ENCODE measurements at places on chromosomes 12 and 14.

DNA sequence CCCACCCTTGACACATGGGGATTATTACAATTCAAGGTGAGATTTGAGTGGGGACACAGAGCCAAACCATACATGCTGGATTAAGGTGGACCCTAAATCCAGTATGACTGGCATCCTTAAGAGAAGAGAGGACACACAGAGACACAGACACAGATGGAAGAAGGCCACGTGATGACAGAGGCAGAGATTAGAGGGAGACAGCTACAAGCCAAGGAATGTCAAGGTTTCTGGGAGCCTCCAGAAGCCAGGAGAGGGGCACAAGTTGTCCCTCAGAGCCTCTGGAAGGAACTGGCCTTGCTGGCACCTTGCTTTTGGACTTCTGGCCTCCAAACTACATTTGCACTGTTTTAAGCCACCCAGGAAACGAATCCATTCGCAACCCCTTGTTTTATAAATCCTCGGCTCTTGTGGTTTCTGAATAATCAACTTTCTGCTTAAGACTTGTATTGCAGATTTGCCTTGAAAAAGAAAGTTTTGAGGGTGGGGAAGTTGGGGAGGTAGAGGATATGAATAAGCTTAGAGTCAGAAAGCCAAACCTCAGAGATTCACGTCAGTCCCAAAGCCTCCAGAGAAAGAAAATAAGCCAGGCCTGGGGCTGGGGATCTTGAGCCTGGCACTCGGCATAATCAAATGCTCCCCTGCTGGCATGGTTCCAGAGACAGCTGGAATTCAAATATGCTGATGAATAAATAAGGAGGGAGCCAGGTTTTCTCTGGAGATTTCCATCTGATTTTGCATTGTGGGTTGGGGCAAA lies 224.2 kb upstream of the PWP1 start:
- DNase-seq, result no peak

DNA sequence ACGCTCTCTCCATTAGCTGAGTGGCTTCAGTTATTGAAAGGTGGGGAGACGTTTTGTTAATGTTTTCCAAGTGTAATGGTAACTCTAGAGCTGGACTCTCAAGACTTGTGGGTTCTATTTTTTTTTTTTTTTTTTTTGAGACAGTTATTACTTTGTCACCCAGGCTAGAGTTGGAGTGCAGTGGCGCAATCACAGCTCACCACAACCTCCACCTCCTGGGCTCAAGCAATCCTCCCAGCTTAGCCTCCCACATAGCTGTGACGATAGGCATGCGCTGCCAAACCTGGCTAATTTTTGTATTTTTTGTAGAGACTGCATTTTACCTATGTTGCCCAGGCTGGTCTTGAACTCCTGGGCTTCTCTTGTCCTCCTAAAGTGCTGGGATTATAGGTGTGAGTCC lies 26.2 kb downstream of the ATF1 start:
- no peak for DNase-seq

- DNase-seq, result no peak
Observed at GRCh38 chr12:52636592-52637258, 15.3 kb downstream of the KRT2 start.

DNA sequence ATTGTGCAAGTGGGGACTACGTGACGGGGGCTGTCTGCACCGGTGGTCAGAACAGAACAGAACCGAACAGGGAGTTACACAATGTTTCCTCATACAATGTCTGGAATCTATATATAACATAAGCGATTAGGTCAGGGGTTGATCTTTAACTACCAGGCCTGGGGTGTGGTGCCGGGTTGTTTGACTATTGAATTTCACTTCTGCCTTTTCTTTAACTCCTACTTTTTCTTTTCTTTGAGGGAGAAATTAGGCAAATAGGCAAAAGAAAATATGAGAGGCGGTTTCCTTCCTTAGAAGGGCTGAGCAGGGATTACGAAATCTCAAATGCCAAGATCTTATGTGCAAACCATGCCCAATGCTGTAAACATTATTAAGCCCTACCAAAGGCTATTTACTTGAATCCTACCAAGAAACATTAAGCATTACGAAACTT lies 140.3 kb downstream of the SLC38A6 start:
- no peak for DNase-seq

DNA sequence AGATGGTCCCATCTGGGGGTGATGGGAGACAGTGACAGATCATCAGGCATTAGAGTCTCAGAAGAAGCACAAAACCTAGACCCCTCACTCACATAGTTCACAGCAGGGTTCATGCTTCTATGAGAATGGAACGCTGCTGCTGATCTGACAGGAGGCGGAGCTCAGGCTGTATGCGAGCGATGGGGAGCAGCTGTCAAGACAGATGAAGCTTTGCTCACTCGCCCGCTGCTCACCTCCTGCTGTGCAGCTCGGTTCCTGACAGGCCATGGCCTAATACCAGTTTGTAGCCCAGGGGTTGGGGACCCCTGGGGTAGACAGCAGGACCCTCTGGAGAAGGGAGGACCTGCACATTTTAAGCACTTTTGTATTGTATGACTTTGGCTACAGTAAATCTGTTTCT lies 111.2 kb downstream of the LGMN start:
- DNase-seq, result no peak

DNA sequence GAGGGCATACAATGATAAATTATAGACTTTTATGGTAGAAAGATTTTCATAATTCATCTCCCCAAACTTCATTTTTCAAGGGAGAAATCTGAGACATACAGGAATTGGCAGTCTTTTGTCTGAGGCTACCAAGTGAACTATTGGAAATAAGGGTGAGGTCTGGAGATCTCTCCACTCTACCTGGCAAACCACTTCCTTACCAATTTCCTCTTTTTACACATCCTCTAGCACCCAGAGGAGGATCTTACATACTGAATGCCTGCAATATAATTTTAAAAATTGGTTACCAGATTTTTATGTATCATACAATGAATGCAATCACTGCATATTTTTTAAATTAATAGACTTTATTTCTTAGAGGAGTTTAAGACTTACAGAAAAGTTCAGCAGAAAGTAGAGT lies 6.6 kb downstream of the PDE6H start:
- no peak for DNase-seq

GRCh38 chr14:100540141-100540925 lies 46.9 kb downstream of the BEGAIN start:
- DNase-seq, result no peak

- no peak for DNase-seq
Observed at GRCh38 chr12:65665817-65666216, 158.5 kb upstream of the HMGA2 start.

GRCh38 chr12:64912516-64913255 lies 88.2 kb downstream of the TBC1D30 start:
- DNase-seq, result no peak

DNA sequence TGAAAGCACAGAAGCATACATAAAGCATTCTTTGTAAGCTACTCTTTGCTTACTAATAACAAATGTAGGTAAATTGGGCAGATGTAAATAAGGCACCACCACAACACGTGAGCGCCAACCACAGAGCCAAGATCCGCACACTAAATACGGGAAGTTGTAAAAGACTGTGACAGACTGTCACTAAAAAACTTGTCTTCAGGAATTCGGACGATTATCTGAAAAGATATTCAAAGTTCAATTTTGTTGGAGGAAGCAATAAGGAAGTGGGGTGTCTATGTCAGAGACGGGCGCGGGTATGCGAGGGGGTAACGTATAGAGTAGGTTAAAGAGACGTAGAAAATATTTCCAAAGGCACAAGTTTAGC lies 1.5 kb upstream of the HSP90B1 start:
- no peak for DNase-seq

DNA sequence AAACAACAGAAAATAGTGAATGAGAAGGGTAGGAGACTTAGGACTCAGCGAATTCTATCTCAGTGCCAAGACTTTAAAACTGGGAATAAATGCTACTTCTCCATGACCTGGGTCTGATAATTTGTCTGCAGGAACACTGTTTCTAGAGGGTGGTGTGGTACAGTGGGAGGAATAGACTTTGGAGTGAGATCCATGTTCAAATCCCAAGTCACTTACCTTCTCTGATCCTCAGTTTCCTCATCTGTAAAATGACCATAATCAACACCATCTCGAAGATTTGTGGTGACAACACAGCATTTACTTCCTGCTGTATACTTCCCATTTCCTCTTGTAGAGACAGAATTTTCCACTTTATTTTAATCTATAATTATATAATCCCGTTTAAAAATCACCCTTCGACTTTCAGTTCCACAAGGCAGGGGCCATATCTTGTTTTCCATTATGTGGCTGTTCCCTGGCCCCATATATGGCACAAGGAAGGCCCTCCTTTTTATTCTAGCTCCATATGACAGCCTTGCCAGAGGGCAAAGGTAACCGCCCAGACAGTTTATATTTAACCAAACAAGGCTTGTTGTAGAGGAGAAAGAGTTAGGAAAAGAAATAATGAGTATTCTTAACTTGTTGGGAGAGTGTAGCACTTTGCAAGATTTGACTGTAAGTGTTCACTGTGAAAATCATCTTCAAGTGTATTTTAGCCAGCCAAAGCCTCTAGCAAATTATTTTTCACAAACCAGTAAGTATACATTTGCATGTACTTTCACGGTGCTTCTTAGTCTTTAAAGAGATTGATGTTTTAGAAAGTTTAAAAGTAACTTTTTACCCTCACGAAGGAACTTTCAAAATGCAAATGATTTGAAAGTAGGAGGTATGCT lies 243.1 kb downstream of the AKAP6 start:
- no peak for DNase-seq

GRCh38 chr12:23945249-23945648 lies 4.2 kb downstream of the SOX5 start:
- no peak for DNase-seq

GRCh38 chr12:11829764-11830194 lies 180.3 kb downstream of the ETV6 start:
- no peak for DNase-seq

GRCh38 chr14:37195327-37195726 lies 2.4 kb upstream of the MIPOL1 start:
- DNase-seq, result no peak

GRCh38 chr14:79544698-79545070 lies 666.6 kb downstream of the DIO2 start:
- DNase-seq, result no peak

DNA sequence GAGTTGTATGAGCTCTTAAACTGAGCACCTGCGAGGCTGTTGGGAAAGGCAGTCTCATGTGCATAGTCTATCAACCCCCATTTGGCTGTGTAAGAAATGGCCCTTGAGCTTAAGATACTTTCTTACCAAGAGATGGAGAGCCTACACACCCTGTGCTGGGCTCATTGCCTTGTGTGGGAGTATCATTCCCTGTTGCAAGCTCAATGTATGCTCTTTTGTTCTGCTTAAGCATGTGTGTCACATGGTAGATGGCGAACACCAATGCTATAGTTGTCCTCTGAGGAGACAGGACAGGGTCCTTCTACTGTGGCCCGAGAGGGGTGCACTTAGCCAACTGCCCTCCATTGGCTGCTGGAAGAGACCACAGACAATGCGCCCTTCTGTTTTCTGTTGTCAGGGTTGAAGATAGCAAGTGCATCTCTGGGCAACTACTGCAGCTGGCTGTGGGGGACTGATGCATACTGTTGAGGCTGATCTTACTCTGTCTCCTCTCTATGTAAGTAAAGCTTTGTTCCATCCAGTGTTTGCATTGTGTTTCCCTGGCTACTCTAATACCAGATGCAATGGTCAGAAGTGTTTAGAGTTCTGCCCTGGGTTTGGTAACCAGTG lies 79.5 kb downstream of the PTPRB start:
- DNase-seq, result no peak

DNA sequence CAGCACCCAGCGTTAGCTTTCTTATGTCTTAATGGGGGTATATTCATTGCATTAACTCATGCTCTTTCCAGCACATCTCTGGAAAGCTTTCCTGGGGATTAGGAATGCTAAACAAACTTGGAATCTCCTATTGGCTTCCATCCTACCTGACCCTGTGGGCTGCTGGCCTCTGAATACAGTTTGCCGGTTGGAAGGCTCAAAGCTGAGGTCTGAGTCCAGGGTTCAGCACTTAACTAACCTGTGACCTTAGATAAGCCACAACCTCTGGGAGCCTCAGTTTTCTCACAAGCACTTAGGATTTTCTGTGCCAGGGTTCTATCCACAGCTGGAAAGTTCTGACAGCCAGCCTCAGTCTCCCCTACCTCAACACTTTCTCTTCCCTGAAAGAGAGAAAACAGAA lies 12.9 kb upstream of the RND1 start:
- DNase-seq, result no peak

- no peak for DNase-seq
Observed at GRCh38 chr14:54760866-54761575, 141.6 kb downstream of the GCH1 start.

DNA sequence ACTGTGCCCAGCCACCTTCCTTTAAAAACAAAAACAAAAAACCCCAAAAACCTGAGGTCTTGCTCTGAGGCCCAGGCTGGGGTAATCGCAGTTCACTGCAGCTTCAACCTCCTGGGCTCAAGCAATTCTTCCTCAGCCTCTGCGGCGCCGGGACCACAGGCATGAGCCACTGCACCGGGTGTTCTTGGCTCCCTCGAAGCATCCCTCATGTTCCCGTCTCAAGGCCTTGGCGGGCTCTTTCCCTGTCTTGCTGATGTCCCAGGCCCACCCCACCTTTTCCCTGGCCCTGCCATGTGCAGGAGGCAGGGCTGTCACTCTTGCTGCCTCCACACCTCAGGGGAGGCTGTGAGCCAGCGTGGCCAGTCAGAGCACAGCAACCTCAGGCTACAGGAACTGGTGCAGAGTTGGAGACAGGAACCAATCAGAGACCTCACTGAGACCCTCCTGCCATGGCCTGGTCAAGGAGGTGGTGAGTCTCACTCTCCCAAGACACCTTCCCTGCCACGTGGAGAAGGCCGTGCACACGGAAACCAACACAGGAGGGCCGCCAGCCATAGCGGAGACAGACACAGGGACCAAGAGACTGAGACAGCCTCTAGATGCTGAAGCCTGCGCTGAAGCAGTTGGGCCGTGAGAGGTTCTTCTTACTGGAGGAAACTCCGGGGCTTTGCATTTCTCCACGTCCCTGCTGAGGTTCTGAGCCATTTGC lies 6.0 kb upstream of the AMN start:
- no peak for DNase-seq

GRCh38 chr14:85442996-85443395 lies 86.9 kb upstream of the FLRT2 start:
- DNase-seq, result no peak

GRCh38 chr14:43898687-43899086 lies 608.4 kb downstream of the FSCB start:
- DNase-seq, result no peak

DNA sequence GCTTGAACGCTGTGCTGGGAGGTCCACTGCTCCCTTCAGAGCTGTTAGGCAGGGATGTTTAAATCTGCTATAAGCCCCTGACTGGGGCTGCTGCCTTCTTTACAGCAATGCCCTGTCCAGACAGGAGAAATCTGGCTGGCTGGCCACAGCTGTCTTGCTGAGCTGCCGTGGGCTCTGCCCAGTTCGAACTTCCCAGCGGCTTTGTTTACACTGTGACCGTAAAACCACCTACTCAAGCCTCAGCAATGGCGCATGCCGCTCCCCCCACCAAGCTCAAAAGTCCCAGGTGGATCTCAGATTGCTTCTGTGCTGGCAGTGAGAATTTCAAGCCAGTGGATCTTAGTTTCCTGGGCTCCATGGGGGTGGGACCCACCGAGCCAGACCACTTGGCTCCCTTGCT lies 35.8 kb downstream of the CKAP4 start:
- DNase-seq, result no peak

GRCh38 chr14:91229743-91230200 lies 14.7 kb downstream of the GPR68 start:
- no peak for DNase-seq

- no peak for DNase-seq
Observed at GRCh38 chr14:103301512-103302354, 32.3 kb upstream of the EIF5 start.
